CD4-positive, alpha-beta T cell treated with Interleukin-15 for 4 hours (primary cell): ENCODE measurements at places on chromosomes 1 and 21.
A peak's percentile ranks its signal among the peaks of the same experiment; 100 is the strongest.

DNA sequence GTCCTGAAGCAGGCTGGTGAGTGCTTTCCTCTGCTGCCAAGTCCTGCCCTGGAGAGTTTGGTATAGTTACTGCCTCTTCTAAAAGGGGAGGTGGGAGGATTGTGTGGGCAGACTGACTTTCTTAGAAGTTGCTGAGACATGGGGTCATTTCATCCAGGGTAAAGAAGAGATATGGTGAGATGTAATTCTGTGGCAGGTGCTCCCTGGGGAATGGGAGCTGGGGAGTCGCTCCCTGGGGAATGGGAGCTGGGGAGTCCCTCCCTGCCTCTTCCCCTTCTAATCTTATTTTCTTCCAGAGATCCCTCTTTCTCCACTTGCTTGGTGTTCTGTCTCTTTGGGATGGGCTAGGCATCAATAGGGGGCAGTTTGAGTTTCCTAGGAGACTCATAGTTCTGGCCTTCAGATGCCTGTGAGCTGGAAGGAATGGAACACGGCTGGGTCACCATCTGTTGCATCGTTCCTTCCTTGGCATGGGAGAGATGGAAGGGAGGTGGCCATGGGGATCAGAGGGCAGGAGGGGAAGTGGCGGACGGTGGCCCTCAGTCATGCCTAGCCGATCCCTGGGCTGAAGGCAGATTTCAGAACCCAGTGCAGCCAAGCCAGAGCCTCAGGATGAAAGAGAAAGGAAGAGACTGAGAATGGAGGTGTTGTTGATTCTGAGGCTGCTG, 59.0 kb downstream of the NFASC start:
- no peak for DNase-seq

- DNase-seq: no peak
Observed at GRCh38 chr1:189150624-189151023, 1327.0 kb downstream of the BRINP3 start.

- no peak for DNase-seq
Observed at GRCh38 chr1:87600854-87601253, 272.2 kb downstream of the LMO4 start.

GRCh38 chr1:203649999-203650836, 23.6 kb downstream of the ATP2B4 start:
- peak; percentile 78 for DNase-seq

DNA sequence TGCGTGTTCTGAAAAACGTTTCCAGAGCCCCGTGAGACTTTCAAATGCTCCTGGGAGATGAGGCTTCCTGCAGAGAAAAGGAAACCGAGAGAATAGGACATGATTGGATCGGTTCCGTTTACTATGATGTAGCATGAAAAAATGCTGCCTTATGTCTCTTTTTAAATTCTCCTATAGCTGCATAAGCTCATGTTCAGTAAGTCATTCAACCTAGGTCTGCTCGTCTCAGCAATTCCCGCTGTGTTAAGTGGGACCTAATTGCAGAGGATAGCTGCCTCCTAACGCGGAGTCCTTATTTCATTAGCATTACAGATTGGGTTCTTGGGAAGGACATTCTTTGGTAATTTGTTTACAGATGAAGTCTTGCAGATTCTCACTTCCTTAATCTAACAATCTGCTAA, 165.3 kb downstream of the GALNT2 start:
- no peak for DNase-seq

DNA sequence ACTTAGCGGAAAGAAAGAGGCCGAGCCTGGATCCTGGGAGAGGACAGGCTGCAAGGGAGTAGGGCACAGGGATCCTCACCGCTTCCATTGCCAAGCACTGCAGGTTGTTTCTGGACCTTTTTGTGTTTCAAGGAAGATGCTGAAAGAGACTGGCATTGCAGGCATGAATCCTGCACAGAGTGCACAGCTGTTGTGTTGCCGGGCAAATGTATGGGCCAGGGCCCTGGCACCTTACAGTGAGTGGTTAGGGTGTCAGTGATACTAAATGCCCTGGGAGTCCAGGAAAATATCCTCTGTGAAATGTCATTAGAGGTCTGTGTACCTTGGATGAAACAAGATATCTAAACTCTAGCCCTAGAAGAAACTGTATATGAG, 145.5 kb upstream of the FGGY start:
- no peak for DNase-seq

DNA sequence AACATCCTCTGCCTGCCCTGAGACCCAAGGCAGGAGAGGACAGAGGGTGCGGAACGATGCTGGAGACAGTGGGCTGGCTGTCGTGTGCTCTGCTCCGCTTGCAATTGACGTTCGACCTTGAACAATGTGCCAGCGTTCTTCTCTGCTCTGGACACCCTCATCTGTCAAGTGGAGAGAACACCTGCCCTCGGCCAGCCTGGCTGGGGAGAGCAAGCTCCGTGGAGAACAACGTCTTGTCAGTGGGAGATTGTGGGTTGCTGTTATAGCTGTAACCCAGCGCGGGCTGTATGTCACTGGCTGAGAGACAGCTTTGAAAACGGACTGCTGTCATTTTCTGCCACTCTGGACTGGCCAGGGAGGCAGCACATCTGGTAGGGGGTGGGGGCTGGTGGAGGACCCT, 14.7 kb downstream of the KIAA1614 start:
- no peak for DNase-seq

DNA sequence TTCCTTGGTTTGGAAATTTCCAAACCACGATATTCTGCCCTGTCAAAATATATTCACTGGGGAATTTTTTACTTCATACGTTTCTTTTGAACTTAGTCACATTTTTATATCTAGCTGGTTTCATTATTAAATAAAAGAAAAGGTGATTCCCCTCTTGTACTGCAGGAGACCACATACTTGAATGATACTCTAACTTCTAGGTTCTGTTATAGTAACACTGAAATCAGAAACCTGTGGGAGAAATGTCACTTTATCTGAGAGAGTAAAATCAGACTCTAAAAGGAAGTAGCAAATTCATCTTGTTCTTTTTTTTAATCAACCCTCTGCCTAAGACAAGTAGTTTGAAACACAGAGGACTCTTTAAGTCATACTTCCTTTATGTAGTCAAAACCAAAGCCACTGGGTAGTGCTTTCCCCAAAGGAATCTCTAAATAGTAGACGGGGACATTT, 34.4 kb downstream of the MRPL39 start:
- DNase-seq: peak; percentile 53

DNA sequence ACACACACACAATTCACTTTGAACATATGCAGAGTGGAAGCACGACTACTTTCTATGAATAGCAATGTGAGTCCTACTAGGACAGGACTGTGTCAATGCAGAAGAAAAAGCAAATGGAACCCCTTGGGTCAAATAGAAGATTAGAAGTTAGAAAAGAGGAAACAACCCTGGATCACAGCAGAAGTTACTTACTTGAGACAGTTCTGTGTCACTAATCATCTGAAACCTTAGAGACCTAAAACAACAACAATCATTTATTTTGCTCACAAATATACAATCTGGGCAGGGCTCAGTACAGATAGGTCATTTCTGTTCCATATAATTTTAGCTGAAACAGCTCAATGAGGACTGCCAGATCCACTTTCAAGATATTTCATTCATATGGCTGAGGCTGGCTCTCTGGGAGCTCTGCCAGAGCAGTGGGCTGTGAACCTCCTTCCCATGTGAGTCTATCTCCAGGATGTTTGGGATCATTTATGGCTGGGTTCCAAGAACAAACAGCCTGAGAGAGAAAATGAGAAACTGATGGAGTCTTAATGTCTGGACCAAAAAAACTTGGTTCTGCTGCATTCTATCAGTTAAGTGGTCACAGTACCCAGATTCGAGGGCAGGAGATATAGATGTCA, 42.5 kb upstream of the IL10 start:
- no peak for DNase-seq

DNA sequence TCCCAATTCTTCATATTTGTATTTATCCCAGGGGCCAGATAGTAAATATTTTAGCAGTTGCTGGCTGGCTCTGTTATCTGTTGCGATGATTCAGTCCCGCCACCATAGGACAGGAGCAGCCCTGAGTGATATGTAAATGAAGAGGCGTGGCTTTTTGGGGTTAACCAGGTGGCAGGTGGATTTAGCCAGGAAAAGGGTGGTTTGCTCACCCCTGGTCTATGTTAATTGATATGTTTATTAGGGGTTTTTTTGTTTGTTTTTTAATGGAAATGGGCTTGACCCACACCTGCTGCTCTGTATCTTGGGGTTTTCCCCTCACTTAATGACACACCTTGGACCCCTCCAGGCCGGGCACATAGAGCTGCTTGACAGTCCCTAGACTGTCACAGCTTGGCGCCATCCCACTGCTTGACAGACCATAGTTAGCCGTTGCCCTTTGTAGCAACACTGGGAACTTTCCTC, 62.8 kb downstream of the PIK3CD start:
- peak; percentile 72 for DNase-seq

DNA sequence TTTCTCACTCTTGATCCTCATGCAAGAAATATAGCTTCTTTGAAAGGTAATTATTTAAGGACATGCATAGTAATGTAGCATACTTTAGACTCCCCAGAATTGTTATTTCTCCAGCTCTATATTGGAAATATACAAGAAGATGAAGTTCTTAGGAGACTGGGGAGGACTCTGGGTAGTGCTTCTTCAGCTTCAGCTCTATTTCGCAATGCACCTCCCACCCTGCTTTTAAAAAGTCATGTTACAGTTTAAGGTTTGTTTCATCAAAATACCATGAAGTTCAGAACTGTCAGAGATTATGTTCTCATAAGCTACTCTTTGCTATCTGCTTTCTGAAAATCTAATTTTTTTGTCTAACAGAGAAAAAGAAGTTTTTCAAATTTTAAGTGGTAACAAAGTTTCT, 586.2 kb upstream of the ADGRL4 start:
- no peak for DNase-seq

DNA sequence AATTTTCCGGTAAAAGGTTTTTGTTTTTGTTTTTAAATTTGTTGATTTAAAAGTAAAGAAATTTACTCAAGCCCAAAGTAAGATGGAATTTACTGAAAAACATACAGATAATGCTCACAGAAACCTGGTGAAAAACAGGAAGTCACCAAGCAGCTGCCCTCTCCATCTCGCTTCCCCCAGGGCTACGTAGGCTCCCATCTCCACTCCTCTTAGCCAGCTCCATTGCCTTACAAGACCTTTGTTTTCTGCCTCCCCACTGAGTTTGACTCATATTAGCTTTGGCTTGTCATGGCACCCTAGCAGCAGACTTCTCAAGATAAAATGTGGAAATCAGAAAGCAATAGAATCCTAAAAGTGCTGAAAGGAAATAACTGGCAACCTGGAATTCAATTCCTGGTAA, 57.9 kb downstream of the PHTF1 start:
- DNase-seq: no peak

DNA sequence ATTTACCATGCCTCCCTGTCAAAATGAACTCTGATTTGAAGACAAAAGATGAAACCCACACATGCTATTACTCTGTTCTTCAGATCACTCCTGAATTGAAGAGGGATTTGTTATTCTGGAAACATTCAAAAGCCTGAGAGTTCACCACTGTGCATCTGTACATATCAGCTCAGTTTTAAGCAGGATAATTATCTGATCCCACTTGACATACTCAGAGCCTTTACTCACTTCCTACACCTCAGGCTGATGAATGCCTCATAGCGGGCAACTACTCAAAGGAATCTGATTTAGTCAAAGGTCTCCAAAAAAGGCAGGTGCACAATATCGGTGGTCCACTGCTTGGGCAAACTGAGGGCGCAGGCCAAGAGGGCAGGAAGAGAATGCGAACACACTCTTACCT, 47.5 kb upstream of the LPAR3 start:
- DNase-seq: no peak

GRCh38 chr1:209150114-209150513, 433.4 kb upstream of the CAMK1G start:
- no peak for DNase-seq

DNA sequence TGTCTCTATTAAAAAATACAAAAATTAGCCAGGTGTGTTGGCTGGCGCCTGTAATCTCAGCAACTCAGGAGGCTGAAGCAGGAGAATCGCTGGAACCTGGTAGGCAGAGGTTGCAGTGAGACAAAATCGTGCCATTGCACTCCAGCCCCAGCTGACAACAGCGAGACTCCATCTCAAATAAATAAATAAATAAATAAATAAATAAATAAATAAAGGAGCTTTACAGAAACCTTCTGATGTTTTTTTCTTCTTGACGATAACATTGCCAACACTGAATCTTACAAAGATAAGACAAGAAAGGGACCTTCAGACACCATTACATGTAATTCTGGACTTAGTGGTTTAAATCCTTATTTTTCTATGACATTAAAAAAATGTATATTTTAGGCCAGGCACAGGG, 47.8 kb upstream of the LGALS8 start:
- no peak for DNase-seq

DNA sequence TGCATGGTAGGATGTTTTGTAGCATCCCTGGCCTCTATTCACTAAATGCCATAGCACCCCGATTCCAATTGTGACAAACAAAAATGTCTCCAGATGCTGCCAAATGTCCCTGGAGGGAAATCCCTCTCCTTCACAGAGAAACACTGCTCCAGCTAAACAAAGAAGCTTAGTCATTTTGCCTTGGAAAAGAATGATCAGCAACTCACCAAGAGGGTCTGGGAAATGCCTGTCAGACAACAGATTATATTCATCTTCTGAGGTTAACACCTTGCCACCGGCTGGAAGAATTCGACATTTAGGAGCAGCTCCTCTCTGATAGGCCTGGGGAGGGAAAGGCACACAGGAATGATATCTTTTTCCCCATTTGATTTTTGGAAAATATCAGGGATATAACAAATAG, 84.4 kb downstream of the NIBAN1 start:
- DNase-seq: no peak

DNA sequence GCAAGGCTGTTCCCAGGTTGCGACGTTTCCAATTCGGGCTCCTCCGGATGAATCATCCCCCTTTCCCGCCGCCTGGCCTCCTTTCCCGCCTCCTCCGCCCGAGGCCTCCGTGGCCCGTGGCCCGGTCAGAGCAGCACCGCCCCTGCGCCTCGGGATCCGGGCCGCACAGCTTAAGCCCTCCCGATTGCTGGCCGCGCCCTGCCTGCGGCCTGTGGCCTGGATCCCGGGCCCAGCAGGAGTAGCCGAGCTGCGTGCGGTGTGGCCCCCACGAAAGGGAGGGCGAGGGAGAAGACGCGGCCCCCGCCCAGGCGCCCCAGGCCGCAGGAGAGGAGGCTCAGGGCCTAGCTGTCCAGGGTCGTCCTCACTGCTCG, 1.0 kb downstream of the TMEM200B start:
- DNase-seq: no peak

- peak; percentile 7 for DNase-seq
Observed at GRCh38 chr1:200258447-200259375, 151.1 kb downstream of the ZNF281 start.

- no peak for DNase-seq
Observed at GRCh38 chr1:74083128-74083527, 114.8 kb downstream of the LRRIQ3 start.

DNA sequence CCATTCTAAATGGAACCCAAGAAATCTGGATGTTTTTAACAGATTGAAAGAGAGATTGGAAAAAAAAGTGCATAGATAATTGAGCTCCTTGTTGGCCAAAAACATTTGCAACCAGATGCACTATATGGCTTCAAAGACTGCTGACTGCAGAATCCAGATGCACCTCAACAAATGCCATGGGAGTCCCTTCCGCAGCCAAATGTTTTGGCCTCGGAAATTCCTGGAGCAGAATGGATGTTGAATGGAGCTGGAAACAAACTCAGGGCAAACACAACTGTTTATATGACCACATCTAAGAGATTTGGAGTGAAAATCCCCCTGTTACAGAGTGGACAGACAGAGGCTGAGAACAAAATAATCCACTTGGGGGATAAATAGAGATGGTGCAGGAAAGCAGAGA, 285.0 kb upstream of the NFIA start:
- no peak for DNase-seq

GRCh38 chr1:145720556-145720877, 1.2 kb downstream of the CD160 start:
- no peak for DNase-seq
